ENCODE measurements at places on chromosomes 7 and 10.

DNA sequence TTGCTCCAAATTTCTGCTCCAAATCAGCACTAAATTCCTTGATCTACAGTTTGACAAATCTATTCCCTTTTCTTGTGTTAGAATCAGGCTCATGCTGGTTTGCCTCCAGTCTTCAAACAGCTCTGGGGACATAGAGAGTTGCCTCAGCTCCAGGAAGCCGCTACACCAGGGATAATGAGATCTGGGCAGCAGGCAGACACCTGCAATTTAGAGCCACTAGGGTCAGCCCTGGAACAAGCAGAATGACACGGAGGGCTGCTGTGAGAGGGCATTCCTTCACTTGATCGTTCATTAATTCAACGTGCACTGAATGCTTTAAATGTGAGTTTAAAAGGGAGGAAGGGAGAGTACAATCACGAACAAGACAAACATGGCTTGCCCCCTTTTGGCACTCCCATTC lies 3.7 kb upstream of the ELMO1 start:
- no peak for DNase-seq

GRCh38 chr7:84946549-84946948 lies 240.3 kb downstream of the SEMA3D start:
- no peak for DNase-seq

- no peak for DNase-seq
Measured at GRCh38 chr7:33762151-33762910, 143.0 kb upstream of the BMPER start.

- DNase-seq = no peak
Measured at GRCh38 chr7:50696810-50697582, 85.7 kb downstream of the GRB10 start.

- no peak for DNase-seq
Measured at GRCh38 chr10:84256510-84257342, 11.9 kb downstream of the RGR start.

- no peak for DNase-seq
Measured at GRCh38 chr7:31074403-31075085, 22.4 kb downstream of the ADCYAP1R1 start.

DNA sequence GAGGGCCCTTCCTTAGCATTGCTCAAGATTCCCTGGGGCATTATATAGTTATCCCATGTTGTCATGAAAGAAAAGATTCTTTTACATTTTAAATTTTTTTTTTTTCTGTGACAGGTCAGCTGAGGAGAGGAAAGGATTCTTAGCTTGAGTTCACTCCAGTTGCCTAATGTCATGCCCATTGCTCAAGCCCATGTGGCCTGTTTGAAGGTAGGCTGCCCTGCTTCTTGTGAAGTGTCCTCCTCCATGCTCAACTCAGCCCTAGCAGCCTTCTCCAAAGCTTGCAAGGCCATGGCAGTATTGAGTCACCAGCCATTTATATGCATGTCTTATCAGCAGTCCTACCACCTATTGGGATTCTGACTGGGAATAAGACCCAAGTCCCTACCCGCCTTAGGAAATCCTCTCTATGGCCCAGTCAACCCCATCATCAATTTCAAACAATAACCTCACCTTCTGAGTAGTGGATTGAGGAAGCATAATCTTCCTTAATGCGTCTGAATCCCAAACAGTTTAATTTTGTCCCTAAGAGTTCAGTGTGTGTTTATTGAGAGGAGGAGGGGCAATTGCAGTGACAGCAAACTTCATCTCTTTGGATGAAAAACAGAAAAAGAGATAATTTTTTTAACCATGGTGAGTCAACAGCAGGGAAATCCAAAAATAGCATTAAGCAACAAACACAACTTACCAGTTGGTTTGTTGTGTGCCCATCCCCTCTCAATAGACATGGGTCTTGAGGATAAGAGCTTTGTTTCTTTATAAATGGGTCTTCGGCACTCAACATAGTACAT lies 38.6 kb upstream of the WASL start:
- no peak for DNase-seq

GRCh38 chr10:6953271-6953801 lies 373.3 kb upstream of the PRKCQ start:
- DNase-seq = no peak

DNA sequence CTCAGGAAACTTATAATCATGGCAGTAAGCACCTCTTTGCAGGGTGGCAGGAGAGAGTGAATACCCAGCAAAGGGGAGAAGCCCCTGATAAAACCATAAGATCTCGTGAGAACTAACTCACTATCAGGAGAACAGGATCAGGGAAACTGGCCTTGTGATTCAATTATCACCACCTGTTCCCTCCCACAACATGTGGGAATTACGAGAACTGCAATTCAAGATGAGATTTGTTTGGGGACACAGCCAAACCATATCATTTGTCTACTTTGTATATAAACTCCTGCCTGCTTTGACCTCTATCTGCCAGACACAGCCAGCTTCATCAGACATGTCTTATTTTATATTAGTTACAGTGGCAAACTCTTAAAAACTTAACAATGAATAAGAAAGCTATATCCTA lies 50.4 kb downstream of the ARMC3 start:
- DNase-seq = no peak

DNA sequence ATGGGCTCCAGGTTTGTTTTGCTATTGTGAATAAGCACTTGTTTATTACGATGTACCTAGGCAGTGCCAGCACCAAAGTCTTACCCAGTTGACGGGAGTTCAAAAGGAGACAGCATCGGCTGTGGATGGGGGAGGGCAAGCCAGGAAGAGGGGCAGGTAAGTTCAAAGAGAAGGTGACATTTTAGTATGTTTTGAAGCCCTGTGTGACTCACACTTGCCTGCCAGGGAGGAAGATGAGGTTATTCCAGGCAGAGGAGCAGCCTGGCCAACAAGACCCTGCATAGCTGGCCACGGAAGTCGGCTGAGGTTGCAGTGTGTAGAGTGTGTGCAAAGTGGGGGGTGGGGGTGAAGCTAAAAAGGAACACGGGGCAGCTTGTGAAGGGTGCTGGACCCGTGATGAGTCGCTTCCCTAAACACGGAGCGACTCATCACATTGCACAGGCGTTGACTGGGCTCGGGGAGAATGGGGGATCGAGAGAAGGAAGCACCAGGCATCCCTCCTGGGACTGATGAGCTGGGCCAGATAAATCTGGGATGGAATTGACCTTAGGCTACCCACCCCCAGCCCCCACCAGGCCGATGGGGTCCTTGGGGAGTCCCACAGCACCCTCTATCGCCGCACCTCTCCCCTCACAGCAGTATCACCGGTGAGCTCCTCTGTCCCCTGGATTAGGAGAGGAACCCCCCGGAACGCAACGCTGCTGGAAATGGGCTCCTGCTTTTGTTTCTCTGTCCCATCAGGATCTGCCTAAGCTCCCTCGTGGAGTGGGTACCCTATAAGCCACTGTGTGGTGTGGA lies 97.9 kb upstream of the IKZF1 start:
- peak; percentile 89 for DNase-seq

DNA sequence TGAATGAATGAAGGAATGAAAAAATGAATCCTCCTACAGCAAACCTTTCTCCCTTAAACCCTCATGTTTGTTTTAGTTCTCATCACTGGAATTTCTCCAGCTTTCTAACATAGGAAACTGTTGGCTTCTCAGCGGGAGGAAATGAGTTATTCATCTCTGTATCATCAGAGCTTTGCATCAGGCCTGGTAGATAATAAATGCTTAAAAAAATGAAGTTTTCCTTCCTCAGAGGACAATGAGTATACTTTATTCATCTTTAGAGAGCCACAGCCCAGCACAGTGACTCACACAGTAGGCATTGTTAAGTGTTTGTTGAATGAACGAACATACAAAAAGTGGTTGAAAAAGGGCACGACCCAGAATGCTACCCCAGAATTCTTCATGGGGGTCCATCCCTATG lies 62.6 kb downstream of the COL13A1 start:
- no peak for DNase-seq

DNA sequence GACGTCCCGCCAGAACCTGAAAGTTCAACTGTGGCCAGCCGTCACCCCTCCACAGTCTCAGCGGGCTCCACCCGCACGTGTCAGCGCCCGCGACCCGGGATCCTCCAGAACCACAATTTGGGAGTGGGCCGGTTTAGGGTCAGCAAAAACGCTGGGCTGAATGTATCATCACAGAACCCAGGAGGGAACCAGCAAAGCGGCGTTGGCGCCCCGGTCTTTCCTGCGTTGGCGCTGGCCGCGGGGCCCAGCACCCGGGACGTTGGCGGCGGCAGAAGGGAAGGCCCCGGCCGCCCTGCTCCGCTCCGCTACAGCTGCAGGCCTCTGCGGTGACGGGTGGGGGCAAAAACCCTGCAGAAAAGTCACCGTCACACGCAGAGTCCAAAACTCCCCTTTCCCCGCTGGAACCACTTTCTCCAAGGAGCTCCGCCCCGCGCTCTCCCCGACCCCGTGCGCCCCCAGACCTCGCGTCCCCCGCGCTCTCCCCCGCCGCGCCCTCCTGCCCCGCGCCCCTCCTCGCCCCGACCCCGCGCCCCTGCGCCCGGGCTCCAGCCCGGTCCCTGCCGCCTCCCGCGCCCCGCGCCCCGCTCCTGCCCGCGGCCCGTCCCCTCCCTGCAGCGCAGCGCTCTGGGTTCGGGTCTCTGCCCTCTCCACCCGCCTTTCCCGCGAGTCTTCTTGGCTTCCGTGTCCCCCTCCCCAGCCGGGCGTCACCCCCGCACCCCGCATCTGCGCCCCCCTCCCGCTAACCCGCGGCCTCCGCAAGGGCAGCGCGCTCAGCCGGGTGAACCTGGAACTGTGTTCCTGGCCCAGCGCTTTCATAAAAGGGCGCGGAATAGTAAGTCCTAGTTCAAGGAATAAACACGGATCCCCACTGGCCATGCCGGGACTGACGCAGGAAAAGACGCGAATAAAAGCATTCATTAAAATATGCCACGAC lies 24.0 kb upstream of the RNF32 start:
- no peak for DNase-seq

DNA sequence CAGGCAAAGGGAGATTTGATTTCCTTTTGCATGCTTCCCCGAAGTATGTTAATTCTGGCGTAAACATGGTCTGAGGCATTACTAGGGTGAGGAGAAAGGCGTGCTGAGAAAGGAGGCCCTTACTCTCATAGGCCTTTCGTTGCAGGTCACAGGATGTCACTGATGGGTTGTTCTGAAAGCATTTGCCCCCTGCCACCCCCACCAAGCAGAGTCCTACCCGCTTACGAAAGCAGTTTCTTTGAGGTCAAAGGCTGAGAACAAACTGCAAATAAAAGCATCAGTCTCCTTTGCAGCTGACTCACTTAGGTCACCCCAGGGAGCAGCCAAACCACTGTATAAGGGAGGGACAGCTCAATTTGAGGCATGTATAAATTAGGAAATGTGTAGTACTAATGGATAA lies 57.1 kb downstream of the BPGM start:
- no peak for DNase-seq

GRCh38 chr10:44757551-44758205 lies 153.5 kb upstream of the TMEM72 start:
- no peak for DNase-seq

DNA sequence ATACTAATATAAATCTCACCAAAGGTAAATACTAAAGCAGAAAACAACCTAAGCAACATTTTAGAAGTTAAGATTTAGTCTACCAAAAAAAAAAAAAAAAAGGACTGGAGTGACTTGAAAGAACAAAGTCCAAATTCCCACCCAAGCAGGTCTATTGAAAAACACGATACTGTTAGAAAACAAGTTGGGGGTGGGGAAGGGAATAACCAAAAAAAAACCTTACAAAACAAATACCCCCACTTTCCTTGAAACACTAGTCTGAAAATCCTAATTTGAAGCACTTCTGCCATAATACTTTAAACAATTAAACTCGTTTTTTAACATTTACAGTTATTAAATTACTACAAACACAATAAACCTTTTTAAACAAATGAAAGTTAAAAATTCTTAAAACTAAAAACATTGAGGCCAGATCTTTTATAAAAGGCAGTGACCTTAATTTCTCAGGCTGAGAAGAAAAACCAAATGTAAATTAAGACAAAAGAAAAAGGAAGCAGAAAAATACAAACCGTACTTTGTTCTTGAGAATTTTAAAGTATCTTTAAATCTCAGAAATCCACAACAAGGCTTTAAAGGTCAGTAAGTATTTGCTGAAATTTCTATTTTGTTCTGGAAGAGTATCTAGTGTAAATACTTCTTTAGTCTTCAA lies 135.1 kb downstream of the NRBF2 start:
- DNase-seq = no peak

DNA sequence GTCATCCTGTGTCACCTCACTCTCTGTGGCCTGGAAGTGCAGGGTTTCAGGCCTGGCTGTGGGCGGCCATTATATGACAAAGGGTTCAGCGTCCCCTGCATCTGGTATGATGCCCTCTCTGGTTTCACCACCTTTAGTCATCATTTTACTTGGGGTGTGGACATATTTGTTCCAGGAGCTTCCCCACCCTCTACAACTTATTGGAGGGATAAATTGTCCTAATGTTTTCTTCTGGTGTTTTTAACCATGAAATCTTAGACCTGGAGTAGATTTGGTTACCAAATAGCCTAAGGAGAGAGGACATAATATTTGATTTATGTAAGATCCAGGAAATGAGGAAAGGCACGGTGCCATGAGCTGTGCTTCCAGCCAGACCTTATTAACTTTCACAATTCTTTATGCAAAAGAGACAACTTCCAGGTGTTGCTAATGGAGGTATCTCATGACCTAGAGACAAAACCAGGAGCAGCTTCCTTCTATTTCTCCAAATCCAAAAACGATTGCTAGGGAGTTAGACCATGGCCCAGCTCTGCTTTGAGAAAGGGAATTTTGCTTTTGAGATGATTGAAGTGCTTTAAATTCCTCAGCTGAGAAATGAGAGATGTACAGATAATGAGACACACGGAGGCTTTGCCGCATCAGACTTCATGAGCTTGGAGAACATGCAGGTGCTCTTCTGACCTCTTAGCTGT lies 20.9 kb downstream of the WBP1L start:
- DNase-seq = no peak

GRCh38 chr10:6918305-6918704 lies 338.2 kb upstream of the PRKCQ start:
- no peak for DNase-seq

GRCh38 chr7:101998906-101999240 lies 181.4 kb downstream of the CUX1 start:
- DNase-seq = no peak

DNA sequence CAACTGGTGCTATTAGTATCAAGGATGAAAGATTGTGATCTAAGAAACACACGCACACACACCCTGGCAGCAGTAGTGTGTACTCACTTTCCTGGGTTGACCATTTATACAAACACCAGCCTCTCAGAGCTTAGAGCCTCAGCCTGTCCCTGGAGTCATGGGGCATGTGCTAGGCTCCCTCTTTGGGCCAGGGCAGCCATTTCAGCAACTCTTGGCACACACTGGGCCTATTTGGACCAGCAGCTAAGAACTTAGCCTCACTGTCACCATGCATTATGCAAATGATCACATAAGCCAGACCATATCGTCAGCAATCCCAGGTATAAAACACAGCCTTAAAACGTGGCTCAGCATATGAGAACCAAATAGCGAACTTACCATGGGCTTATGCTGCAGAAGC lies 51.3 kb downstream of the GLI3 start:
- no peak for DNase-seq

GRCh38 chr7:132897093-132897687 lies 184.7 kb downstream of the CHCHD3 start:
- no peak for DNase-seq

GRCh38 chr7:36526863-36527548 lies 137.3 kb downstream of the ANLN start:
- peak; percentile 62 for DNase-seq

Measured in bone marrow (tissue), 2 donors.